Fibroblast of skin of abdomen (primary cell): ENCODE measurements at places on chromosomes 5 and 9.

DNA sequence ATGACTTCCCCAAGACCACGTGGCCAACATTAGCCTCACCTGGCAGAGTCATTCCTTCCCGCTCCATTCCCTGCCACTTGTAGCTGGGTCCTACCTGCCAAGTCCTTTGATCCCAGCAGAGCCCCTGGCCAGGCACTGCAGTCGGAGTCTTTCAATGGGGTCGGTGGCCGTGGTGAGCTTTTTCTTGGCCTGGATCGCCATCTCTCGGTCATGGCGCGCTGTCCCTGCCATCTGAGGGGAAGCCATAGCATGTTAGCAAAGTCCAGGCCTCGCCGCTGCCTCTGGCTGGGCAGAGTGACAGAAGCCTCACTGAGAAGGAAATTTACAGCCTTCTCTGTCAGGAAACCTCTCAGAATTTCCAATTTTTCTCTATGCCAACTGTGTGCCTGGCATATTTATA lies 17.5 kb downstream of the CAPSL start:
- DNase-seq: peak; percentile 19

GRCh38 chr5:134131578-134132350 lies 17.3 kb downstream of the TCF7 start:
- no peak for DNase-seq

GRCh38 chr9:34321451-34321850 lies 7.6 kb downstream of the KIF24 start:
- no peak for DNase-seq

DNA sequence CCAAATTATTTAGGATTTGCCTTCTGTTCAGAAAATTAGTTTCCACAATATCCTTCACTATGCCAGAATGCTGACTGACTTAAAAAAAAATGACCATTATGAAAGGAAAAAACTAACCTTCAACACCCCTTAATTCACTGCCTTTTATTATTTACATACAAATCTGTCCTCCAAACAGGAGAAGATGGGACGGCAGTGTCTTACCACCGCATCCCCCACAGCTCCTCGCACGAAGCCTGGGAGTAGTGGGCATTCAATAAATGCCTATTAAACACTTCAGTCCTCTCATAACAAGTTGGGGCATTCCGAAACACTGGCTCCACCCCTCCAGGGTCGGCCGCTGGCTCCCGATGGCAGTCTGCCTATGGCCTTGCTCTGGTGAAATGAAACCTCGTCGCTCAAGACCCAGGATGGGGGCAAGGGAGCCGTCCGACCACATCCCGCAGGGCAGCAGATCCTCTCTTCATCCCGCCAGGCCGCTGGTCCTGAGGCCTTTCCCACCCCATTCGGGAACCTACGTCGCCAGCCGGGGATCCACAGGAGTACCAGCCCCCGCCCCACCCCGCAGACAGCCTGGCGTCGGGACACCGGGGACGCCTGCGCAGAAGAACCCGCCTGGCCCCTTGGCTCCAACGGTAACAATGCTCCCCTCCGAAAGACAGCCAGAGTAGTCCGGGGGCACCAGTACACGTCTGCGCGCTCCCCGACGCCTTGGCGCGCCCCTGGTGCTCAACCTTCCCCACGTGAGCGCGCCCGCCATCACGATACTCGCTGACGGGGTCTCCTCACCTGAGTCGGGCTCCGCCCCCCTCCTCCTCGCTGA lies 613 bp downstream of the ZBTB5 start:
- DNase-seq: peak; percentile 53

GRCh38 chr9:6893350-6894131 lies 135.8 kb downstream of the KDM4C start:
- no peak for DNase-seq

DNA sequence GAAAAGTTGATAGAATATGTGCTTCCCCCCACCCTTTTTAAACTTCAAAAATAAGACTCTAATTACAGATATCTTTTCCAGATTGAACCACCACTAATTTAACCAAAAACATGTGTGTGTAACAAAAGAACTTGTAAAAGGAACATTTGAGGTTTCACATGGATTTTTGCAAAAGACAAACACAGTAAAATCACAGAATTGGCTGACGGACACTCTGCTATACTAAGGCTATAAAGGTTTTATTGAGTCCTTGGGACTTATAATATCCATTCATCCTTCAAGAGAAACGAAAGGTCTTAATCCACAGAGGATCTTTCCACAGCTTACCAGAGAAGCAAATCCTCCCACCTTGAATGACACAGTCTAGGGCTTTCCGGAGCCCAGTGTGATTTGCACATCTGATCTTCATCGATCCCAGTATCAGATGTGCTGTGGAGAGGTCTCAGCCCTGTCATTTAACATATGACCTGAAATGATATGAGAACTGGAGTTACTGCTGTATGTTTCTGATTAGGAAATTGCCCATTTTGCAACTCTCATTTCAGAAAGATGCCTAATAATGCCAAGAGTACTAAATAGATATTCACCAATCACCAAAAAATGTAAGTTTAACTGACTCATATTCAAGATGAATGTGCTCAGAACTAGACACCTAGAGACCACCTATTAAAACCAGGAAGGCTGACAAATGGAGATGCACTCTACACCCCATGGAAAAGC lies 256.5 kb upstream of the FBXL7 start:
- peak; percentile 33 for DNase-seq

DNA sequence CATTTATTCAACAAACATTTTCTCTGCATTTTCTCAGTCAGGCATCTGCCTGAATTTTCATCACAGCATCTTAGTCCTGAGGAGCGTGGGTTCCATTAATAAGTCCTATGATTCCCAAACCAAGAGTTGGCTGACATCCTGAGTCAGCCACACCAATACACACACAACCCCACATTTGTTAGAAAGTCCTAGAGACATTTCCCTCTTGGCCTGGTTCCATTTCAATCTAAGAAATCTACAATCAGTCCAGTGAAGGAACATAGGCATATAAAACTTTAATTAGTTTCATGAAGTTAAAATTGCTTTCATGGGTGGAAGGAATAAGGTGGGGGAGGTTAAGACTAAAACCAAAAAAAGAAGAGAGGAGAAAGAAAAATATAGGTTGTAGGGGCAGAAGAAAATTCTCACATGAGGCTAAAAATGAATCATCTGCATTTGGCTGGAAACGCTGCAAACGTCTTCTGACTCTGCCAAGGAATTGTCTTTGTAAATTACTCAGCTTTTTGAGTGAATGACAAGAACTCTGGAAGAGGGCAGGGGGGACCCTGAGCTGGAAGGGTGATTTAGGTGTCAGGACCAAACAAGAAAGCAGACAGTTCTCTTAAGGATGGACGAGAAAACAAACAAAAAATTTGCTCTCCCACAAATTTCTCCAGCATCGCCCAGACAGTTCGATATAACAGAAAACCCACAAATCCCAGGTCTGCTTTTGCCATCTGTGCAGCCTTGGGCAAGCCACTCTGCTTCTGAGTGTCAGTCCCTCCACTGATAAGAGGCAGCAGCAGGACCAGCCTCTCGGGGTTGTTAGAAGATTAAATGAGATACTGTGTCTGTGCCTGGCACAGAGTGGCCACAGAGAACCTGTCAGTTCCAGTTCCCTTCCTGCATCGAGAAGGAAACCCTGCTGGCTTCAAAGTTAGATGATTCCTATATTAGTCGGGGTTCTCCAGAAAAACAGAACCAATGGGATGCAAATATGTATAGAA lies 289.7 kb downstream of the CDK5RAP2 start:
- peak; percentile 7 for DNase-seq

DNA sequence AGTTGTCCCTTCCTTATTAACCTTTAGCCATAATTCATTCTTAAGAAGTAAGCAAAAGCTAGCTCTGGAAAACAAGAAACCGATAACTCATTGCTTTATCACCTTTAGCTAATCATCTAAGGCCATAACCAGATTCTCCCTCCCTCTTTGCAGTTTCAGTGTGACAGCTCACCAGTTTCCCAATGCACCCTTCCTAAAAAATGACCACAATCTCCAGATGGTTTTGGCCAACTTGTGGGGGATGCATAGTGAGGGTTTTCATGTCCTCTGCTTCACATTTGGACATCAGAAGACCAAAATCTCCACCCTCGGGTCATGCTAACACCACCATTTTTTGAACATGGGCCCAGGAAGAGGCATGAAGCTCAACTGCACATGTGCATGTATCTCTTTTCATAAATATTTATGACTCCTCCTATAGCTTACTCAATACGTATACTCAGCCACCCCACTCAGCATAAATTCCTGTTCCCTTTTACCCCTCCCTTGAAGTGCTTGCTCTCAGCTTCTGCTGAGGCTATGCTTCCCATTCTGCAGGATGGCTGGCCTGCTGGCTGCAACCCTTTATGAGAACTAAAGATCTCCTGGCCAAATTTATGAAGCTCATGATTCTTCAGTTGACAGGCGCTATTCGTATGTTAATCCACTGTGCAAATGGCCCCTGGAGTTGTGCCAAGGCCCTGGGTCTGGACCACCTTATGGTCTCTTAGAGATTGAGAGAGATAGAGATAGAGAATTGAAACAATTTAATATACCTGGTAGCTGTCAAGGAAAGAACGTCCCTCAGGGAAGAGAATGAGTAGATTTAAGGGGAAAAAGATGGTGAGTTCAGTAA lies 14.8 kb downstream of the PPP3R2 start:
- no peak for DNase-seq

DNA sequence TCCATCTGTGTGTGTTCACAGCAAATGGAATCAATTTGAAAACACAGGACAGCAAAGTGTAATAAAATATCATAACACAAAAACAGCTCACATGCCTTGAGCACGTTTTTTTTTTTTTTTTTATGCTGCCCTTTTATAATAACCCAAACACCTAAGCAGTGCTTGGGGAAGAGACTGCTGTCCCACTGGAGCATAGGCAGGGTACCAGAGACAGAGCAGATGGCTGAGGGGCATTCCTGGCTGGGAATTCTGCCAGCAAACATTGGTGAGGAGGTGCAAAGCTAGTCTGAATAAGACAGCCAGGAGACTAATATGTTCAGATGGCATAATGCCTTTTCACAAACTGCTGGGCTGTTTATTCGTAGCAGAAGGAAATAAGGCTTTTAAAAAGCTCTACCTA lies 58.1 kb upstream of the SV2C start:
- no peak for DNase-seq

GRCh38 chr9:127213859-127214258 lies 50.7 kb upstream of the GARNL3 start:
- peak; percentile 23 for DNase-seq

DNA sequence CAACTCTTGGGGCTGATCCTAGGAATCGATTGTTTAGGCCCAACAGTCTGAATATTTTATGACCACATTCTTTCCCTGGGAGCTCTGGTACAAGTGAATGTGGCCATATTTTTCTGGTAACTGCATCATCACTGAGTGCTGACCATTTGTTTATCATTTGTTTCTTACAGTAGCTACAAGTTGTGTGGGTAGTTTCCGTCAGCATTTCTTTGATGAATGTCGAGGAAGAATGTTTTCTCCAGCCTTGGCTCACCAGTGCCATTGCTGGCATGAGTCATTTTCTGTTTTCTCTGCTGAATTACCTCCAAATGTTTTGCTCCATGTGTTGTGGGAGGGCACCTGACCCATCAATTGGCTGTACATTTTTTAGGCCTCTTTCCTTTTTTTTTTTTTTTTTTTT lies 14.1 kb upstream of the CARD19 start:
- DNase-seq: peak; percentile 50

DNA sequence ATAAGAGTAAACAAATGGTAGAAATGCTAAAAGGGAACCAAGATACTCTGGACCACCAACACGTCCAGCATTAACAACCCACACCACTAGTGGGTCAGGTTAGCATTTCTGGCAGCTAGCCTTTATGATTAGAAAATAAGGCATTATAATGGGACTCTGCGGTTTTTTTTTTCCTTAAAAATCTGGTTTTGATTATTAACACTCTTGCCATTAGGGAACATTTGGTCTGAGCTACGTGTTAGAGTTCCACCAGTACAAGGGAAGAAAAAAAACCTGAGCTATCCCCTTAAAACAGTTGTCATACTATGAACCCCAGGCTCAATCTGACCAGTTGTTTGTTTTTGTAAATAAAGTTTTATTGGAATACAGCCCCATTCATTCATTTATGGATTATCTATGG lies 110.4 kb downstream of the NTRK2 start:
- DNase-seq: peak; percentile 74

DNA sequence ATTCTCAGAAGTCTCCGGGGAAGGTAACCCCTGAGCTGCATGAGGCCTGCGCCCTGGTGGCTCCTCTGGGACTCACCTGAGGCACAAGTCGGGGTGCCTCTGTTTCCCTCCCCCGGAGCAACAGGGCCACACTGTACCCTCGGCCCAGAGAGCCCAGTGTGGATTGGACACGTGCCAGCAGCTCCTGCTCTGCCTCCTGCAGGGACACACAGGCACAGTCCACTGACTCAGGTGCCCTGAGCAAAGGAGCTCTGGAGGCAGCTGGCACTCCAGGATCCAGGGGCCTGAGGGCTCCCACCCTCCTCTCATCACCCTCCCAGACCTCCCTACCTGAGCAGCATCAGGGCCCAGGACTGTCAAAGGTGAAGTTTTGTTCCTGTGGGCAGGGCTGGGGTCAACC lies 29.5 kb downstream of the SLC35A4 start:
- no peak for DNase-seq

DNA sequence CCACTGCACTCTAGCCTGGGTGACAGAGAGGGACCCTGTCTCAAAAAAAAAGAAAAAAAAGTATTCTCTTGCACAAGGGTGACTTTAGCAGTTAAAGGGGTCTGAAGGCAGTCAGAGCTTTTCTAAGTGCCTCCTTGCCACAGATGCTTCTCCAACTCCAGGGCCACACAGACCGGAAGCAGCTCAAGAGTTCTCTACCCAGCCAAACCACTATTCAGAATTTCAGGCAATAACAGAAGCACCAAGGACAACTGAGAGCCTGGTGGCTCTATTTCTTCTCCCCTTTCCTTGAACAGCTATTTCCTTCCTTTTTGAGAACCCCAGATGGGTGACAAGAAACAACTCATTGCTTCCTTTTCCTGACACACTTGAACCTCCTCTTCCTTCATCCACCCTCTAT lies 2.2 kb downstream of the FAM219A start:
- no peak for DNase-seq

DNA sequence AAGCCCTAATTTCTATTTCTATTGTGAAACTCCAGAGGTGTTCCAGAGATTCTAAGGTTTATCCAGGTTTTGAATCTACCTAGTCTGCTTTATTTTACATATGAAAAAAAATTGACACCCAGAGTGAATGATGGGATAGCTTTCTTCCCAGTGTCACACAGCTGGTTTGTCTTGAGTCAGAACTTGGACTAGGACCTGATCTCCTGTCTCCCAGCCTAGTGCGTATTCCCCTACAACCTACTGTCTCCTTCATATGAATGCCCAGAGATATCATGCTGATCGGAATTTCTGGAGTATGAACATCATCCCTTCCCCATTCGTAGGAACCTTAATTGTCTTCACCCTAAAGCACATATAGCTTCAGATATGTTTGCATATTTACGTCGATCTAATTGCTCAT lies 524.2 kb downstream of the SPATA31D1 start:
- no peak for DNase-seq

- DNase-seq: peak; percentile 63
Observed at GRCh38 chr5:96752341-96753016, 55.3 kb downstream of the ERAP1 start.

DNA sequence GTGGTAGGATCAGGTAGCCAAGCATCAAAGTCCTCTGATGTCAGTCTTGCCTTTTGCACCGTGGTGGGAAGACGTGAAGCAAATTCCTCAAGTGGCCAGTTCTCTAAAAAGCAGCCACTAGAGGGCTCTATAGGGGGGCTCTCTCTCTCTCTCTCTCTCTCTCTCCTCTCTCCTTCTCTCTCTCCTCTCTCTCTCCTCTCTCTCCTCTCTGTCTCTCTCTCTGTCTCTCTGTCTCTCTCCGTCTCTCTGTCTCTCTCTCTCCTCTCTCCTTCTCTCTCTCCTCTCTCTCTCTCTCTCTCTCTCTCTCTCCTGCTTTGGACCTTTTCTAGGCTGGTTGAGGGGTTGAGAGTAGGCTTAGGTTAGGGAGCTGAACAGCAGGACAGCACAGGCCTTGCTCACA lies 13.9 kb upstream of the OSMR start:
- peak; percentile 51 for DNase-seq
